ENCODE measurements at places on chromosomes 4 and X.

- DNase-seq: no peak
Measured at GRCh38 chr4:84856468-84857049, 109.9 kb downstream of the WDFY3 start.

DNA sequence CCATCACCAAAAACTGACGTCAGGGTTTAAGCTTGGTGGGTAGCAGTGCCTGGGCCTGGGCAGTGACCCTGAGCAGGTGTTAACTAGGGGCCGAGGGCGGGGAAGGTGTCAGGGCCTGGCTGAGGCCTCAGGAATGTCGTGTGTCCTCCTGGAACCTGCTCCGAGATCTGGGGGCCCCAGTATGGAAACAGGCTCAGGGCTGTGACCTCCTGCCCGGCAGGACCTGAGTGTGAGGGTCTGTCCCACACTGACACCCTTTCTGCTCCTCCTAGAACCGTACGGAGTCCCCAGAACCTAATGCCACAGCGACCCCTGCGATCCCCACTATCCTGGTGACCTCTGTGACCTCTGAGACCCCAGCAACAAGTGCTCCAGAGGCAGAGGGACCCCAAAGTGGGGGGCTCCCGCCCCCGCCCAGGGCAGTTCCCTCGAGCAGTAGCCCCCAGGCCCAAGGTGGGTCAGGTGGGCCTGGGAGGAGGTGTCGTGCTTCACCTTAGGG, 741 bp downstream of the HGFAC start:
- DNase-seq: no peak

DNA sequence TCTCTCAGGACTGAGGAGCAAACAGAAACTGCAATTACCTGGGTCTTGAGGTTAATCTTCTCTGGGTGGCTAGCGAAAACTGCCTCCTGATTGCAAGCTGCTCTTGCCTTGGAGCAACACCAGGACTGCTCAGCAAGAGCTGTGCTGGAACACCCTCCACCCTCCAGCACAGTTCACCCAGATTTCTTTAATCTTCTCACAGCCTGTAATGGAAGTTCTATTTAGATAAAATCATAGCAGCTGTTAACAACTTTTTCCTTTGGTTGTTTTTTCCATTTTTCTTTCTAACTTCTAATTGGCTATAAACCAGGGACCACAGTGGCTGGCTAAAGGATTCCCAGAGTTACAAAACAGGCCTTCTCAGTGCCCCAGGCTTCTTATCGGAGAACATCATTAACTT, 36.3 kb downstream of the OPHN1 start:
- no peak for DNase-seq

- DNase-seq: no peak
Measured at GRCh38 chr4:1752284-1753041, 31.1 kb downstream of the TACC3 start.

DNA sequence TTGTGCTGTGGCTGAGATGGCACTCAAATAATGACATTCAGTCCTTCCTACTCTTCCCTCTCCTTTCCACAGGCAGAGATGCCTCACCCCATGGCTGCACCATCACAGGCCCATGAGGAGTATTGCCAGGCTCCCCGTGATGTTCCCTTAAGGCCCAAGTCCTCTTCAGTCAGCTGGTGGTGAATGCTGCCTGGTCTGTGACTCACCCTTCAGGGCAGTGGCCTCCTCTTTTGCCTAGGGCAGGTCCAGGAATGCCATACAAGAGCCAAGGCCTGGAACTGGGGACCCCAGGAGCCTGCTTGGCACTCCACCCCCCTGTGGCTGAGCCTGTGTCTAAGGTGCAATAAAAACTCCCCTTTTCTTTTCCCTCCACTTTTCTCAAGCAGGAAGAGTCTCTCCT, 144.2 kb upstream of the GEMIN8 start:
- DNase-seq: no peak

- no peak for DNase-seq
Measured at GRCh38 chrX:129813662-129814368, 29.9 kb downstream of the ZDHHC9 start.

- DNase-seq: no peak
Measured at GRCh38 chr4:76235915-76236314, 15.6 kb upstream of the FAM47E start.

DNA sequence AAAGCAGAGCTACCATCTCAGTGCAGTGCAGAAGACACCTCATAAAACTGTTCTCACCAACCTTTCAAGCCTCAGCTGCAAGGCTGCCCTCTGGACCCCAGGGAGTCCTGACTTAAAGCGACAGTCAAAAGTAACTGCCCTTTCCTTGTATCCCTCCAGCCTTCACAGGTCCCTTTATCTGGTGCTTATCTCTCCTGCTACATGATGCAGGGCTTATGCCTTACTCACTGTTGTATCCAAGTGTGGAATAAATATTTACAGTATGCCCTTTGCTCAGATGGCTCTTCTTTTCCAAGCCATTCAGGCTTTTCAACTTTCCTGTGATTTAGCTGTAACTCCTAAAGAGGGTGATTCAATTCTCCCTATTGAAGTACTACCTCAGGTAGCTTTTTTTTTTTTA, 92.6 kb downstream of the KDR start:
- DNase-seq: no peak

- no peak for DNase-seq
Measured at GRCh38 chrX:30957753-30958152, 68.7 kb upstream of the TAB3 start.

DNA sequence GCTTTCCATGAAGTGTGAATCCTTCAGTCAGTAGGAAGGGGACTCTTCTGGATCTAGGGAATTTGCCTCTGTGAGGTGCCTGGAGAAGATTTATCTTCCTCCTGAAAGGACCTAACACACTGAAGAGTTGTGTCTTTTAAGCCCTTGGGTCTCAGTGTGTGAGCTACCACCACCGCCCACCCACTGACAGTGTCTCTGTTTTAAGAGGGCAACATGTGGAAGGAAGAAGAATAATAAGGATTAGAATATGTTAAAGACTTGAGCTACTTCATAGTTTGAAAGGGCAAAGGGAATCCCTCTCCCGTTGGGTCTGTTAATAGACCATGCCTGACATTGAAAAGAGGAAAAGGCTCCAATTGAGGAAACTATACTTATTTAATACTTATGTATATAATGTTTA, 64.3 kb upstream of the TLR2 start:
- no peak for DNase-seq

GRCh38 chrX:109974906-109975655, 27.8 kb upstream of the TMEM164 start:
- DNase-seq: no peak

- DNase-seq: no peak
Measured at GRCh38 chr4:189420572-189420971, 520.1 kb upstream of the FRG1 start.
